ENCODE measurements at places on chromosomes 7 and 10. TPM values are rescaled to one million over a fixed set of nuclear protein-coding genes. Genes with fewer than 3 reads are reported as not detected.

The IFIT2 gene
- 9.8 TPM for total RNA-seq

The MAT1A gene
- total RNA-seq, result not detected

The RSPH10B2 gene
- not detected for total RNA-seq

The CDH23 gene
- total RNA-seq, result 0.05 TPM

The PPP1R3C gene
- 59.1 TPM for total RNA-seq

The KCND2 gene
- not detected for total RNA-seq

The CHRM2 gene
- 1.2 TPM for total RNA-seq

The ATG9B gene
- total RNA-seq, result 0.24 TPM

The CCDC3 gene
- total RNA-seq, result not detected

GRCh38 chr7:41222746-41223145 is 480.1 kb downstream of the INHBA start:
- H3K4me3 ChIP-seq, result peak overlapping the region; percentile 44
- peaks cover 8% of the 10 kb centered on the region for H3K36me3 ChIP-seq
- H3K4me1 ChIP-seq, result peaks cover 30% of the 10 kb centered on the region
- 0 out of 2 replicates have a peak, but pooled peaks cover 2% of the 10 kb centered on the region for H3K27me3 ChIP-seq
- DNase-seq, result peak; percentile 67
- H3K27ac ChIP-seq, result peak overlapping the region; percentile 72

DNA sequence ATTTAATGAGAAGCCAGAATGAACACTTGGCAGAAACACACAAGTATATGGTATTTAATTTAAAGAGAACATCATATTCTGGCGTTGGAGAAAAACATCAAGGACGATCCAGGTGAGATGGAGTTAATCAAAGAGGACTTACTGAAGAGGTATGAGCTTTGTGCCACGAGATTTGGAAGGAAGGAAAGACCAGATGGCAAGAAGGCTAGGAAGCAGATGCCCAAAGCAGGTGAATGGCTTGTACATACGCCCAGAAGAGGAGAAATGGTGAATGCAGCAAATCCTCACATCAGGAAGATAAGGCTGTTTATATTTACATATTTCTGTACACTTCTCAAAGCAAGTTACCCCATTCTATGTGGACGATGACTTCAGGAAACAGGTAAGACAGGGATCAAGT is 163.9 kb upstream of the PLXNA4 start:
- H3K36me3 ChIP-seq, result peaks cover 16% of the 10 kb centered on the region
- H3K4me1 ChIP-seq, result peaks cover 56% of the 10 kb centered on the region
- H3K4me3 ChIP-seq, result no peak overlapping the region
- no peak overlapping the region for H3K27ac ChIP-seq

- H3K27ac ChIP-seq, result no peak overlapping the region
- no peaks in the 10 kb centered on the region for H3K4me1 ChIP-seq
- no peak for DNase-seq
- H3K27me3 ChIP-seq, result peaks cover 2% of the 10 kb centered on the region
- H3K36me3 ChIP-seq, result peaks cover 16% of the 10 kb centered on the region
Measured at GRCh38 chr10:13146379-13146778, 15.0 kb upstream of the MCM10 start.

DNA sequence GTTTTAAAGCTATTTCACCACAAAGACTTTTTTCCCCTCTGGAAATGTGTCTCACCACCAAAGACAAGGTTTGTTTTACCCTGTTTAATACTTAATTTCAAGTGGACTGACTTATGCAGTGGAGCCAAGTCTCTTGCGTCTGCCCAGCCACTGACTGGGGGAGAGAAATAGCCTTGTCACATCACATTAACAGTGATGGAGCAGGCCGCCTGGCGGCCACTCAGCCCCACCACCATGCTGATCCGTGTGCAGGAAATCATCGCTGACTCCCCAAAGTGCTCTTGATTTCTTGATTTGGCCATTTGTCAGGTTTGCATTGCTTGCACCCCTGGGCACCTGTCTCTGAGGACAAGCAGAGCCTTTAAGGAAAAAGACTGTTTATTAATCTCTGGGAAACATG is 334.1 kb downstream of the GLRX3 start:
- no peak overlapping the region for H3K4me3 ChIP-seq
- H3K4me1 ChIP-seq, result no peaks in the 10 kb centered on the region
- H3K27me3 ChIP-seq, result peaks cover 5% of the 10 kb centered on the region

- no peaks in the 10 kb centered on the region for H3K36me3 ChIP-seq
- no peak overlapping the region for H3K4me3 ChIP-seq
- no peaks in the 10 kb centered on the region for H3K4me1 ChIP-seq
- no peak overlapping the region for H3K27ac ChIP-seq
- H3K27me3 ChIP-seq, result peaks cover 1% of the 10 kb centered on the region
- DNase-seq, result no peak
Measured at GRCh38 chr7:26001662-26002244, 150.2 kb upstream of the NFE2L3 start.

DNA sequence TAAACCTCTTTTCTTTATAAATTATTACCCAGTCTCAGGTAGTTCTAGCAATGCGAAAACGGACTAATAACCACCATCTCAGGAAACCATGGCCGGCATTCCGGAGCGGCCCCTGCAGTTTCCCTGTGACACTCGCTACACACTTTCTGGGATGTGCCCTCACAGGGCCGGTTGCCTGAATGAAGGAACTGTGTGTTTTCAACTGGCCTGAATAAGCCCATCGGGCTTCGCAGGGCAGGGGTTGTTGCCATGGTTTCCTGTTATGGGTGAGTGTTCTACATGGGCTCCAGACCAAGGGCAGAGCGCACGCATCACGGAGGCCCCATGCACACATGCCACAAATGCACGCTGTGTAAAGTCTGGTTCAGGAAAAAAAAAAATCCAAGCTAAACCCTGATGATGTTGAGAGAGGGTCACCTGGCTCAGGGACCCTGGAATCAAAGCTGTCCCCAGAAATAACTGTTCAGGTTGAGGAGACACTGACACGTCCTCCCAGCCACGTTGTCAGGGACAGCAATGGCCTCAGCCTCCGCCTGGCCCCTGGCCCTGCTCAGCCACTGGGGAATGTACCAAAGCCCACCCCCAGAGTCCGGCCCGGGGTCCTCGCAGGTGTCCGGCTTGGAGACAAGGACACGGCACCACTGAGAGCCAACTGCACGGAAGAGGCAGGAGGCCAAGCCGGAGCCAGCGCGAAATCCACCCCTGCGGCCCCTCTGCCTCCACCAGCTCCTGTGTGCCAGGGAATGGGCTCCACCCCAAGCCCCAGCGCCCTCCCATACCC is 47.9 kb downstream of the STK32C start:
- no peak overlapping the region for H3K27ac ChIP-seq
- no peak overlapping the region for H3K4me3 ChIP-seq
- peaks cover 12% of the 10 kb centered on the region for H3K27me3 ChIP-seq

DNA sequence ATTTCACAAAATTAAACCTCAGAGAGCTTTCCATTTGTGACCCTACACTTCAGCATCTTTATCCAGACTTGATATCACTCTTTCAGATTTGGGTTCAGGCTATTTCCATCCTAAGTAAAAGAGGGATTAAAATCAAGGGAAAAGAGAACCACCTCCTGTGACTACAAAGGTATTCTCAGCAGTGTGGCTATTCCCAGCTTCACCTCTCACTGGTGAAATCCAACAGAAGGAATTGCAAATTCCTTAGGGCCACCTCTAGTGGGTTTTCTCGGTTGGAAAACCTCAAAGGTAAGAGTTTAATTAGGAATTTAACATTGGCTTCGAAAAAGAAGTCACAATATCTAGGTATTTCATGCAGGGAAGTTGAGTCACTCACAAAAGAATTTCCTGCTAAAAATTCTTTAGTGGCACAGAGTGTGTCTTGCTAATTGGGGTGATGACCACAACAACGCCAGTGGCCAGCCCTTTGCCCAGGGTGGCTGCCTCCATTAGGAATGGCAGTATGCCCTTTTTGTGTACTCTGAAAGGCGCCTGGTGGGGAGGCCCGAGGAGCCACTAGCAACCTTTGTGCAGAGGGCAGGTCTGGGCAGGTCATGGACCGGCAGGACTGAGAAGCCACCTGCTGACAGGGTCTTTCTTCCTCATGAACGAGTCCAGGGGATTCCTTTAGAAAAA is 52.2 kb downstream of the SEM1 start:
- no peaks in the 10 kb centered on the region for H3K36me3 ChIP-seq
- no peak for DNase-seq
- no peaks in the 10 kb centered on the region for H3K27me3 ChIP-seq
- no peaks in the 10 kb centered on the region for H3K4me1 ChIP-seq

- peaks cover 16% of the 10 kb centered on the region for H3K36me3 ChIP-seq
- no peak overlapping the region for H3K27ac ChIP-seq
- H3K4me1 ChIP-seq, result peaks cover 29% of the 10 kb centered on the region
- H3K27me3 ChIP-seq, result no peaks in the 10 kb centered on the region
- no peak overlapping the region for H3K4me3 ChIP-seq
Measured at GRCh38 chr7:7188091-7188490, 5.7 kb downstream of the C1GALT1 start.

- no peak for DNase-seq
- no peak overlapping the region for H3K4me3 ChIP-seq
- no peaks in the 10 kb centered on the region for H3K36me3 ChIP-seq
- H3K4me1 ChIP-seq, result peaks cover 8% of the 10 kb centered on the region
- no peak overlapping the region for H3K27ac ChIP-seq
Measured at GRCh38 chr7:128727239-128727638, 11.9 kb upstream of the CALU start.

- DNase-seq, result no peak
- no peaks in the 10 kb centered on the region for H3K4me1 ChIP-seq
- no peak overlapping the region for H3K4me3 ChIP-seq
- no peak overlapping the region for H3K27ac ChIP-seq
- H3K36me3 ChIP-seq, result no peaks in the 10 kb centered on the region
Measured at GRCh38 chr7:115410434-115410820, 488.5 kb downstream of the MDFIC start.

- DNase-seq, result no peak
- peaks cover 23% of the 10 kb centered on the region for H3K4me1 ChIP-seq
- no peak overlapping the region for H3K4me3 ChIP-seq
- H3K27me3 ChIP-seq, result no peaks in the 10 kb centered on the region
- no peak overlapping the region for H3K27ac ChIP-seq
Measured at GRCh38 chr10:68403701-68404100, 3.4 kb downstream of the RUFY2 start.

- H3K36me3 ChIP-seq, result no peaks in the 10 kb centered on the region
- H3K4me1 ChIP-seq, result peaks cover 28% of the 10 kb centered on the region
- DNase-seq, result no peak
- peak overlapping the region; percentile 23 for H3K4me3 ChIP-seq
- H3K27ac ChIP-seq, result peak overlapping the region; percentile 3
Measured at GRCh38 chr10:119742947-119743648, 17.2 kb downstream of the INPP5F start.

DNA sequence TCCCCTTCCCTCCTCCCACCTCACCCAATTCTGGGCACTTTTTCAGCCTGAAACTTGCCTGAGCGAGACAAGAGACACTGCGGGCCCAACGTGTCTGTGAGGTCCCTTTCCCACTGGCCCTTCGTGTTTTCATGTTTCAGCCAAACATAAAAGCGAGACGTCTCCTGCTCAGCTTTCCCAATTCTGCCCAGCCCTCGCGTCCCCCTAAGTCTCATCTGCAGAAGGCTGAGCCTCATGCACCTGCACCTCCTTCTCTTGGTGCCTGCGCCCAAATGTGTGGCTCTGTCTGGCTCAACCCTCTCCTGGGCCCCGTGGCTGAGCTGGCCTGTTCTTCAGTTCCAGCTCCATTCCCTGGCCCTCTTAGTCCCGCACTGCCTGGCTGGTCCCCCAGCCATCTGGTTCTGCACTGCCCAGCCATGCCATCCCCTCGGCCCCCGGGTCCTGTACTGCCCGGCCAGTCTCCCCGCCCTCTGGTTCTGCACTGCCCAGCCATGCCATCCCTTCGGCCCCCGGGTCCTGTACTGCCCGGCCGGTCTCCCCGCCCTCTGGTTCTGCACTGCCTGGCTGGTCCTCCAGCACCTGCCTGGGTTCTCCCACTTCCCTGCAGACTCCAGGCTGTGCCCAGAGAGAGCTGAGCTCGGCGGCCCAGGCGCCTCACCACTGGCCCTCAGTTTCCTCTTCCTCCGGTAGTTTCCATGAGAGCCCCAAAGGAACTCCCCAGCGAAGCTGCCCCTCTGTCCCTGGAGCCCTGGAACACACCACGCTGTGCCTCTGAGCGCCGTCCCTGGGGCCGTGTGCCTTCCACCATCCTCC is 224.1 kb downstream of the DNAJB6 start:
- H3K4me1 ChIP-seq, result peaks cover 5% of the 10 kb centered on the region
- H3K4me3 ChIP-seq, result no peak overlapping the region
- no peak for DNase-seq
- no peak overlapping the region for H3K27ac ChIP-seq
- H3K36me3 ChIP-seq, result no peaks in the 10 kb centered on the region

DNA sequence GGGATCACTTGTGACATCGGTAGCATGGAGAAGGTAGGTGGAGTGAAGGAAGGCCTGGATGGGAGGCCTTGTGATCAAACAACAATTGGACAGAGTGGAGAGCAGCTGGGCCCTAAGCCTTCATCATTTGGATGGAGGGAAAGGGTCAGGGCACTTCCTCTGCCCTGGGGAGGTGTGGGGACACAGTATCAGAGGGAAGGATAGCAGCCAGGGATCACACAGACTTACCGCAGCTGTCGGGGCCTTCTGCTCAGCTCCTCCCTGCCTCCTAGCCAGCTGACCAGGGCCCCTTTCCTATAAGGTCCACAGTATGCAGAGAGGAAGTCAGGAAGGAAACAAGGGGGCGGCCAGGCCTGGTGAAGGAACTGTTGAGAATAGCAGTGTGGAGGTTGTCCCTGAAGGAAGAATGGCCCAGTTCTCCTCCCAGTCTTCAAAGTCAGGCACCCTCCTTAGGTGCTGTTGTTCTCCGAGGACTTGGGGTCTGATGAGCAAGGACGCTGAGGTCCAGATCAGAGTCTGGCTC is 62.1 kb downstream of the ABCC2 start:
- DNase-seq, result no peak
- H3K4me1 ChIP-seq, result peaks cover 24% of the 10 kb centered on the region
- H3K27ac ChIP-seq, result no peak overlapping the region
- no peak overlapping the region for H3K4me3 ChIP-seq
- no peaks in the 10 kb centered on the region for H3K27me3 ChIP-seq
- H3K36me3 ChIP-seq, result no peaks in the 10 kb centered on the region

DNA sequence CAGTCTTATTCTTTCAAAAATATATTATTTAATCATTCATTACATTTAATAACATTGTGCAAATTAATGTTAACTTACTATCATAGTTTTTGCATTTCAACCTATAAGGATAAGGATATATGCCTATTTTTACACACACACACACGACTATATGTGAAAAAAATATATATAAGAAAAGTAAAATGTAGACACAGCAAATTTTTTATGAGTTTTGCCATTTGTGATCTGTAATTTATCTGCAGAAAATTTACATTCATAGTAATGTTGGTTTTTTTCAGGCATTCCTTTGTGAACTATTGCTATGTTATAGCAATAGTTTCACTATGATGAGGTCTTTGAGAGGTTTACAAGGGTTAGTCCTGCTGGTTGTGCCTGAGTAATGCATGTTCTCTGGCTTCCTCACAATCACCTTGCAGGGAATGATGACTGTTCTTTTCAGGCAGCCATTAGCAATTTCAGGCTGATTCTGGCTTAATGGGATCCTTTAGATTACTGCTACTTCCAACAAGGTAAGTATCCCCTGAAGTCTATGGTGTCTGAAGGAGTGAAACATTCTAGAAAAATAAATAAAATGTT is 183.7 kb upstream of the CDK1 start:
- H3K36me3 ChIP-seq, result no peaks in the 10 kb centered on the region
- peak; percentile 4 for DNase-seq
- no peaks in the 10 kb centered on the region for H3K27me3 ChIP-seq
- no peaks in the 10 kb centered on the region for H3K4me1 ChIP-seq
- H3K27ac ChIP-seq, result no peak overlapping the region

- no peak overlapping the region for H3K27ac ChIP-seq
- H3K4me1 ChIP-seq, result no peaks in the 10 kb centered on the region
- no peak for DNase-seq
- no peak overlapping the region for H3K4me3 ChIP-seq
Measured at GRCh38 chr10:75508814-75509306, 77.4 kb downstream of the LRMDA start.

GRCh38 chr10:62582804-62583208 is 208.6 kb downstream of the ZNF365 start:
- peaks cover 3% of the 10 kb centered on the region for H3K36me3 ChIP-seq
- H3K4me3 ChIP-seq, result peak overlapping the region; percentile 64
- DNase-seq, result peak; percentile 96
- peak overlapping the region; percentile 94 for H3K27ac ChIP-seq
- H3K27me3 ChIP-seq, result no peaks in the 10 kb centered on the region
- H3K4me1 ChIP-seq, result peaks cover 82% of the 10 kb centered on the region
